Stimulated activated CD4-positive, alpha-beta T cell treated with anti-CD3 and anti-CD28 coated beads, TNF-alpha, amount 100 ng/mL, for 24 hours (primary cell): ENCODE measurements at places on chromosomes 13 and 19.

- no peak for DNase-seq
Observed at GRCh38 chr13:113148407-113148806, 10.0 kb upstream of the PROZ start.

DNA sequence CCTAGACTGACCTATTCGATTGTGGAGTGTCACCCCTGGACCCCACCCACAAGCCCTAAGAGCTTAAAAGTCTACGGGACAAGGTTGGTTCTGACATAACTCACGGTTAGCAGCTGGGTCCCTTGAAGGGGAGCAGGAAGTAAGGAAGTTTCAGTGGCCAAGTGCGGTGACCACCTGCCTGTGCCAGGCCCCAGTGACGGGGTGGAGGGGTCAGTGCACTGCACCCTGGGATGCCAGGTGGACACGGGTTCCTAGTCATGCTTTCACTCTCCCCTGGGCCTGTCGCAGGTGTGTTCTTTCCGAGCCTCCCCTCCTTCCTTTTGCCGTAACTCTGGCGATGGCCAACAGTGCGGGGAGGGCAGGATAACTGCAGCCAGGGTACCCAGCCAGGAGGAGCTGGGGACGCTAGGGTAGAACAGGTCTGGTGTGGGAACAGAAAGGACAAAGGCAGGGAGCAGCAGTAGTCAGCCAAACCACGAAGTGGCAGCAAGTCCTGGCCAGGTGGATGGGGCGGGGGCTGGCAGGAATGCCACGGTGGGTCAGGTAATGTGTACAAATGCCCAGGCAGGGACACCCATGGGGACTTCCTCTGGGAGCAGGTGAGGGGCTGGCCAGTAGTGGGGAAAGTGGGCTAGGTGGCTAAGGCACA, 58.3 kb downstream of the RGCC start:
- no peak for DNase-seq

- no peak for DNase-seq
Observed at GRCh38 chr13:60590800-60591747, 194.1 kb downstream of the TDRD3 start.

- DNase-seq: no peak
Observed at GRCh38 chr19:3817761-3818160, 31.6 kb upstream of the MATK start.

DNA sequence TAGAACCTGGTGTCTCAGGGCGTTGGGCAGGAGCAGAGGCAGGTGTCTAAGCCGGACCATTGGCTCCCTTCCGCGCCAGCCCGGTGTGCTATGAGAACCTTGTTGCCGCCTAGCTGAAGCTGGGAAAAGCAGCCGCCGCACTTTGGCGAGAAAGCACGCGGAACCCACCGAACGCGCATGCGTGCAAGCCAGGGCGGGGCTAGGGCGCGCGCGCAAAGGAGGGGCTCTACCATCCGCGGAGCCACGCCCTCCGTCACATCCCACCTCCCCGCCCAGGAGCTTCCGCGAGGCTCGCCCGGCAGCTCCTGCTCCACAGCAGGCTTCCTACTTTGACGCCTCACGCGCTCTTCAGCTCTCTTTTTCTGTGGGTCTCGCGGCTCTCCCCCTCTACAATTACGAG, 51.3 kb downstream of the WDR87 start:
- no peak for DNase-seq

DNA sequence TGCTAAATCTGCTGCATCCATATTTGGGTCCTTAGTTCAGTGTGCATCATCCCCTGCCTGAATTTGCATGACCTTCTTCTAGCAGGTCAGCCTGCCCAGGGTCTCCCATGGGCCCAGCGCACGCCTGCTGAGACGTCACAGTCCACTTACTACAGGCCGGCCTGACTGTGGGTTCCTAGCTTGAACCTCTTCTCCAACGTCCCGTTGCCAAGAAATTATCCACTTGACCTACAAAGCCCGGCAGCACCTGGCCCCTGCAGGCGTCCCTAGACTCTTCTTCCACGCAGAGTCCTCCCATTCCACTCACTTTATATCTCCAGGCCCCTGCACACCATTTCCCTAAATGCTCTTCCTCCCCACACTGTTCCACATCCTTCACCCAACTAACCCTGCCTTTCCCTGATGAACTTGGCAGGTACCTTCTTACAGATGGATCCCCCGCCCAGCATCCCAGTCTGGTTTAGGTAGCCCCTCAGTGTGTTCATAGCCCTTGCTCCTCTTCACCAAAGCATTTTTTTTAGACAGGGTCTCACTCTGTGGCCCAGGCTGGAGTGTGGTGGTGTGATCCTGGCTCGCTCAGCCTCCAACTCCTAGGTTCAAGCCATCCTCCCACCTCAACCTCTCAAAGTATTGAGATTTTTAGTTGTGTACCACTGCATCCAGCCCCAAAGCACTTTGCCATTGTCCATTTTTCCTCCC, 155.0 kb upstream of the SOX1 start:
- DNase-seq: no peak

DNA sequence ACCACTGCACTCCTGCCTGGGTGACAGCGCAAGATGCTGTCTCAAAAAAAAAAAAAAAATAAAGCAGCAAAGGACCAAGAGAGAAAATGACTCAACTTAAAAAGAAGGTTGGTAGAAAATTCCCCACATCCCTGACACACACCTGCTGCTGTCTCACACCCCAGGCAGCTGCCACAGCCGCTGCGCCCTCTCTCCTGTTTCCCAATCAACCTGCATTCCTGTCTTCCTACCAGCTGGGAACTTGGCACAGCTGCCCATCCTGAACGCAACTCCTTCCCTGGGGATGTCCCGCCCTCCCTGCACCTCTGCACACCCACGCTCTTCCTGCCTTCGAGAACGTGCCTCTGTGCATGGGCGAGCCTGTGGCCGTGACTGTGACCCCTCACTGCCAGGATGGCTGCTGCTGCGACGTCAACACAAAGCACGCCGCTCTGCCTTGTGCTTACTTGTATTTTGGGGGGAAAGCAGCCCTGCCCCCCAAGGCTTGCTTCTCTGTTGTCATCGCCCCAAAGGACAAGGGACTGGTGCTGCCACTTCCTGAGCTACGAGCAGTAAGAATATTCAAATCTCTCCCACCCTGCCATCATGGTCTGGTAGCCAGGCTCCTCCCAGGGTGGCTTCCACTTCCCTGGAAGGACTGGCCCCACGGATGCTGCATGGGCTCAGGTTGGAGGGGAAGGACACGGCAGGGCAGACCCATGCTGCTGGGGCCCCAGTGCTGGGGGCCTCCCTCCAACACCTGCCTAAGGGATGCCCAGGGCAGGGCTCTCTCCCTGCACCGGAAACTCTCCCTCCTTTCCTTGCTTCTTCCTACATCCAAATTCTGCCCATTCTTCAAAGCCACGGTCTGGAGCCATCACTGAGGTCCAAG, 20.7 kb downstream of the SH3GL1 start:
- DNase-seq: no peak

DNA sequence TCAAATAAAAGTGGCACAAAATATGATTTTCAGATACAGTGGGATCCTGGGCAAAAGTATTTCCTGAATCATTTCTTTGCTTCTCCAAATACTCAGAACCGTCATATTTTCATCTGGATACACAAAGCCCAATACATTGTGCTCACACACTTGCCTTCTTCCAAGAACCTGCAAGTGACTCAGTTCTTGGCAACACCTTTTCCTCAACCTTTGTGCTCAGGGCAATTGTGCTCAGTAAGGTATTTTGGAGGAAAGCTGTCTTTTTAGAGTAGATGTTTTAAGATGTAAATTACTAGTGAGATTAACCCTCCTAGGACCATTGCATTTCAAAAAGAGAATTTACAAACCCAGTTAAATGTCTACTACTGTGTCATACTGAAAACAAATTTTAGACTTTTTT, 233.5 kb downstream of the EFNB2 start:
- no peak for DNase-seq

DNA sequence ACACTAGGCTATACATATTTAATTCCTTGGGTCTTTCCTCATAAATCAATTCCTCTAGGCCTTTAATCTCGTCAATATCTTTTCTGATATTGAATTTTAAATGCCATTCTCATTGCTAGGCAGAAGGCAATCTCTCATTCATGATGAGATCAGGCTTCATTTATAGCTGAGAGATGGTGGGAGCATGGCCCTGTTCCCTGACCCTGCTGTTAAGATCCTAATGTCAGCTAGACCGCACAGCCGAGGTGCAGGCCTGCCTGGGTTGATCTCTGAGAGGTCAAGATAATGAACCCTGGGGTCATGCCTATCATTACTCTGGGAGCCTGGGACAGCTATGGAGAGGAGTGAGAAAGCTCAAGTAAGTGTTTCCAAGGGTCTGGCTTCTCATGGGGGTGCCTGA, 253.8 kb downstream of the DNAJC15 start:
- DNase-seq: no peak

GRCh38 chr13:112194579-112194978, 127.6 kb downstream of the SOX1 start:
- DNase-seq: no peak

GRCh38 chr19:15640294-15640903, at the start of gene CYP4F3:
Gene CYP4F3 (plus strand): TSS chr19:15640897. CDS start chr19:15641416, 519 bp downstream.
- no peak for DNase-seq

GRCh38 chr13:54597540-54598088, 1569.0 kb downstream of the OLFM4 start:
- no peak for DNase-seq

GRCh38 chr19:39558624-39559117, 18.7 kb upstream of the EID2 start:
- DNase-seq: no peak

DNA sequence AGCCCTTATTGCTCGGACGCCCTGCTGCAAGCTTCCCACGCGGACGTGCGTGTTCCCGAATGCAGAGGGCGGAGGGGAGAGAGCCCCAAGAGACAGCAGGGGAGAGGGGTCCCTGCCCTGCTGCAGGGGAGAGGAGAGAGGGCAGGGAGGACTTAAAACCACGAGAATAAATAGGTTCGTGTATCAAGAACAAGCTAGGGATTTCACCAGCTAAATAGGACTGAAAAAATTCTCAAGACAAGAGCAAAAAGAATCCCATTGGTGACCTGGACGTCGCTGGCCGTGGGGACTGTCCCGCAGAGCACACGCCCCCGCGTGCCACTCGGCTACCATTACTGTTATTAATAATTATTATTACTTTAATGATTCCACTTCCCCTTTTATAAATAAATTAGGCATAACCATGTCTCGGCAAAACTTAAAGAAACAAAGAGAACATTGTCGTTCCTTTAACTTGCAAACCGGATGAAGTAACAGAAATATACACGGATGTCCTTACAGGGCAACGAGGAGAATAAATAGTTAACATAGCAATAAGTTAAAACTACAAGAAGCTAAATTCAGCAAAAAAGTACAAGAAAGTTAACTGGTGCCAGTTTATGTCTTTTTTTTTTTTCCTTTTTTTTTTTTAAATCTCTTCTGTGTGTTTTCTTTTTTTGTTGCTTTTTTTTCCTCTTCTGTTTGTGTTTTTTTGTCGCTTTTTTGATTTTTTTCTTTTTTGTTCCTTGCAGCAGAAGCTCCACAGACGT, 16.6 kb downstream of the PRKCSH start:
- no peak for DNase-seq

DNA sequence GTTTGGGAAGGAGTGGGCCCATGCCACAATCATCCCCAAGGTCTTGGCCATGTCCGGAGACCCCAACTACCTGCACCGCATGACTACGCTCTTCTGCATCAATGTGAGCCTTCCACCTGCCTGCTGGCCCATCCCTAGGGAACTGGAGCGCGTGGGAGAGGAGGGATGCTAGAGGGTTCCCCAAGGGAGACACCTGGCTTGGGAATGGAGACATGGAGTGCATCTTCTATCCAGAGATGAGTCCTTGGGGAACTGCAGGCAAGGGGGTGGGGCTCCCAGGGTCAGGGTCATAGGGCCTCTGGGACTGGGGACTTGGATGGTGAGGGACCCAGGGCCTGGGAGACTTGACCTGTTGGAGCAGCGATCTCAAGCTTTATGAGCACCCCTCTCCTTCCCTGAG, 31.2 kb downstream of the PPP2R1A start:
- no peak for DNase-seq

DNA sequence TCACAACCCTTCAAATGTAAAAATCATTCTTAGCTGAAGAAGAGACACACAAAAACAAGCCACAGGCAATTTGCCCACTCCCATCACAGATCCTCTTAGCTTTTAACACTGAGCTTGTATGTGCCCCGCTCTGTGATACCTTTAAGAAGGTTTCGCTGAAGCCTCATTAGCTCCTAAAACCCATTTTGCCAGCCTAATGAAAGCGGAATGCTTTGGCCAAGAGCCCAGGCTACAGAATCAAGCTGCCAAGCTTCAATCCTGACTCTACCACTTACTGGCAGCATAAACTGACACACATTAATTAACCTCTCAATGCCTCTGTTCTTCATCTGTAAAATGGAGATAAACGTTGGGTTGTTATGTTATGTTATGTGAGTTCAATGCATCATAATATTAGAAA, 10.5 kb downstream of the ZNF112 start:
- no peak for DNase-seq

GRCh38 chr13:42405665-42406390, 133.9 kb downstream of the AKAP11 start:
- DNase-seq: peak; percentile 64

DNA sequence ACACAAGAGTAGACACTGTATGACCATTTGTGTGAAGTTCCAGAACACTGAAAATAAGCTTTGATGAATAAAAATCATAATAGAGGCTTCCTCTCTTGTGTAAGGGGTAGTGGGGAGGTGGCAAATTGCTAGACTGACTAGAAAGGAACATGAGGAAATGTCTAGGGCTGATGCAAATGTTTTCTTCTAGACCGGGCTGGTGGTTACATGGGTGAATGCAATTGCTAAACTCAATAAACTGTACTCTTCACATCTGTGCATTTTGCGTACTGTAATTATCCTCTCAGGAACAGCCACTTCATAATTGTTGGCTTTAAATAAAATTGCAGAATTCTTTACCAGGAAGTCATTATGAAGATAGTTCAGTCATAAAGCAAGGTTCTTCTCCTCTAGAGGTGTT, 5.2 kb upstream of the KBTBD7 start:
- no peak for DNase-seq

DNA sequence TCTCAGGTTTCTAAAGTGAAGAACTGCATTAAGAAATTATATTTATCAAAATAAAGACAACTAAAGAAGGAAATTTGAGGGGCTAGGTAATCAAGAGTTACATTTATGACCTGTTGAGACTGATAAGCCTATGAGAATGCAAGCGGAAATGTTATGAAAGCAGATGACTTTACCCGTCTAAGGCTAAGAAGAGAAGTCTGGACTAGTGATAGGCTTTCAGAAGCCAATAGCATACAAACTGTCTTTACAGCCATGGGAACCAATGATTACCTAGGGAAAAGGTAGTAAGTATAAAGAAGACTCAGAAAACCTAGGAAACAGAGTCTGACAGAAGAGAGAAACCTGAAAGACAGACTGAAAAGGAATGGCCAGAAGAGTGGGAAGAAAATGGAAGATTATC, 11.2 kb downstream of the TSC22D1 start:
- DNase-seq: no peak

GRCh38 chr13:58729361-58729760, 1097.8 kb downstream of the PCDH17 start:
- DNase-seq: no peak
